Hair follicular keratinocyte (primary cell): ENCODE measurements at places on chromosomes 3 and 15. TPM values are rescaled to one million over a fixed set of nuclear protein-coding genes. Genes with fewer than 3 reads are reported as not detected.

Gene PCSK6
- 2.1 and 6.1 TPM in 2 replicates for total RNA-seq

Gene TP63
- 138 and 212 TPM in 2 replicates for total RNA-seq

Gene ECE2
- total RNA-seq, result not detected in 2 replicates

Gene SCN11A
- total RNA-seq, result not detected in 2 replicates

Gene TMEM207
- total RNA-seq, result not detected in 2 replicates

Gene MORC1
- not detected in 2 replicates for total RNA-seq

Gene NBEAL2
- total RNA-seq, result 18.3 and 20.4 TPM in 2 replicates

Gene GNAT1
- total RNA-seq, result not detected in 2 replicates

Gene MKRN2OS
- 1.1 and 1.8 TPM in 2 replicates for total RNA-seq

Gene TRH
- total RNA-seq, result not detected in 2 replicates

Gene GPR176
- total RNA-seq, result 17.5 and 25.3 TPM in 2 replicates

Gene TM4SF18
- total RNA-seq, result 0.46 TPM in 1 of 2 replicates, not detected in the other

Gene CCDC9B
- total RNA-seq, result 3.9 and 8.0 TPM in 2 replicates

Gene MCF2L2
- total RNA-seq, result 0.04 and 0.55 TPM in 2 replicates

Gene CLDN16
- not detected in 2 replicates for total RNA-seq

Gene CCDC80
- total RNA-seq, result 10.3 and 11.7 TPM in 2 replicates

Gene GALNT15
- total RNA-seq, result 0.57 TPM in 1 of 2 replicates, not detected in the other

Gene MCTP2
- 12.3 and 12.4 TPM in 2 replicates for total RNA-seq

Gene CD86
- 0.16 TPM in 1 of 2 replicates, not detected in the other for total RNA-seq

Gene DOCK3
- total RNA-seq, result 0.08 TPM in 1 of 2 replicates, not detected in the other

Gene GPR160
- 0.23 and 1.0 TPM in 2 replicates for total RNA-seq

Gene TMEM158
- 3.0 and 4.3 TPM in 2 replicates for total RNA-seq

Gene CASR
- total RNA-seq, result not detected in 2 replicates

Gene PPM1L
- 0.31 and 0.42 TPM in 2 replicates for total RNA-seq

Gene PLAAT1
- 0.19 and 0.55 TPM in 2 replicates for total RNA-seq

Gene POLQ
- total RNA-seq, result 2.3 and 4.3 TPM in 2 replicates

Gene PPARG
- total RNA-seq, result 0.39 and 0.80 TPM in 2 replicates

Gene CILP
- total RNA-seq, result not detected in 2 replicates

Gene ZIC4
- total RNA-seq, result not detected in 2 replicates

Gene DPH3
- 13.1 and 14.4 TPM in 2 replicates for total RNA-seq
